ENCODE measurements at places on chromosomes 11 and 22. TPM values are rescaled to one million over a fixed set of nuclear protein-coding genes. Genes with fewer than 3 reads are reported as not detected.

DNA sequence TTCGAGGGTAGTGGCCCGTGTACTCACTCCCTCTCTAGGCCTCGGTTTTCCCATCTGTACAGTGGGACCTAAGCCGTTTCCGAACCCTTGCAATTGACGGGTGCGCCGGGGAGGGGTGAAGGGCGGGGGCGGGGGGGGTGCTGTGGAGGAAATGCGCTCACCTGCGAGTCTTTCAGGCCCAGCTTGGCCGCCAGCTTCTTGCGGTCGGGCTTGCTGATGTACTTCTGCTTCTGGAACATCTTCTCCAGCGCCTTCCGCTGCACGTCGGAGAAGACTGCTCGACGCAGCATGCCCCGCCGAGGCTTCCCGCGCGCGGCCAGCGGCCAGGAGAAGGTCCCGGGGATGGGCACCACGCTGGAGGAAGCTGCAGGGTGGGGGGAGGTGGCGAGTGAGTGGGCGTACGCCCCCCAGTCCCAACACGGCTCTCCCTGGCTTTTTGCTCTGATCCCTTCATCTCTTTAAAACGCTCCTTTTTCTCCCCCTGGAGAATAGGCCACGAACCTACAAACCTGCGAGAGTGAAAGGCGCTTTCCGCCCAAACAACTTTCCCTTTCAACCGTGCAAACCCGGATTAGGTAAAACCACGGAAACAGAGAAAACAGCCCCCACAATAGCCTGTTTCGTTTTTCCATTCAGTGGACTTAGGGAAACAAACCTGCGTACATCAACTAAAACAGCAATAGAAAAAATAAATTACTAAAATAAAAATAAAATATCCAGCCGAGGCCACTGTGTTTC, 3.2 kb downstream of the DBX1 start:
- DNase-seq: no peak

DNA sequence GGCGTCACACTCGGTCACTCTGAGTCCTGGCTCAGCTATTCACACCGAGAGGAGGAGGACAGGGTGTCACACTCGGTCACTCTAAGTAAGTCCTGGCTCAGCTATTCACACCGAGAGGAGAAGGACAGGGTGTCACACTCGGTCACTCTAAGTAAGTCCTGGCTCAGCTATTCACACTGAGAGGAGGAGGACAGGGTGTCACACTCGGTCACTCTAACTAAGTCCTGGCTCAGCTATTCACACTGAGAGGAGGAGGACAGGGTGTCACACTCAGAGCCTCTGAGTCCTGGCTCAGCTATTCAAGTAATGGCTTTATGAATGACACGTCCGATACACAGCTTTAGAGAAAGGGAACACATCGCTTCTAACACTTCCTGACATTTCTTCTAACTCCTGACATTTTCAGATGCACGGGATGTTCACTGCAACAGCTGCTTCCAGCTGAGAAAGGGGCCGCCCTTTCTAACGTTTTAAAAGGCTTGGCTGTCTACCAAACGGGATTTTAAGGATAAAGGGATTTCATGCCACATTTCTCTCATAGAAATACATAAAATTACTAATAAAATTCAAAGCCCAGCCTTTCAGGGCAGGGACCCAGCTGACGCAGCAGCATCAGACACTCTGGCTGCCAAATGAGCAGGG, 28.1 kb downstream of the DRD4 start:
- no peak for DNase-seq

CATSPERZ gene
- not detected for total RNA-seq

FAM111B gene
- total RNA-seq: 0.12 TPM

DNA sequence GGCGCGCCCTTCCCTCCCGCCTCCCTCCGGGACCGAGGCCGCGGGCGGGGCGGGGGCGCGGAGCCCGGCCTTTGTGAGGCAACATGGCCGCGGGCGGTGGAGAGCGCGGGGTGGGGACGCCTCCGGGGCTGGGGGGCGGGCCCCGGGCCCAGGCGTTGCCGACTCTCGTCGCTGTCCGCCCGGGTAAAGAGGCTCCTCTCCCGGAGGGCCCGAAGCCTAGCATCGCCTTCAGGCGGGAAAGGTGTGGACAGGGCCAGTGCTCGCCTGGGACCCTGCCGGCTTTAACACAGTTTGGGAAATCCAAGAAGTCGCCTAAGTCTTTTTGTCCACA, 369 bp downstream of the DGCR8 start:
- DNase-seq: peak; percentile 57

DNA sequence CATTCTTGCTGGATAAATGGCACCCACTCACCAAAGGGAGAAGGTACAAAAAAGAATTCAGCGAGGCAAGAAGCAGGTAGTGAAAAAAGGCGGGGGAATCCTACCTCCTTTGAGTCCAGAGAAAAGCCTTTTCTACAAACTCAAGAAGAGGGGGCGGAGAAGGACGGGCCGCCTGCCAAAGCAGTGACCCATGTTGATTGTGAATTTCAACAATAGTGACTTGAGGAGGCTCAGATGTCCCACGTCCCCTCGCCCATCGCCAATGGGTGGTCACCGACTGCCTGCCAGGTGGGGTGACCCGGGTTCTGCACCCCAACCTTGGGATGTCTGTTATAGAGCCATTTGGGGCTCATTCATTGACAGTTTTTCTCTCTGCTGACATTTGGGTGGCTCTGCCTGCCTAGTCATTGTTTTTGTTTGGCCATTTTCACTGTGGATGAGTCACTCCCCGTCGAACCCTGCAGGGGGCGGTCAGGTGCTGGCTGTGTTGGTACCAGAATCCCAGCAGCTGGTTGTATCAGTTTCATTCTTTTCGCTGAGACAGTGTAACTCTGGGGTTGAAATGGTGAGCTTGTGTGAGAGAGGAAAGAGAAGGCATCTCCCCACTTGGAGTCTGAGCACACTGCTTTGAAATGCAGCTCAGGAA, 163.4 kb upstream of the NCAM1 start:
- no peak for DNase-seq

DNA sequence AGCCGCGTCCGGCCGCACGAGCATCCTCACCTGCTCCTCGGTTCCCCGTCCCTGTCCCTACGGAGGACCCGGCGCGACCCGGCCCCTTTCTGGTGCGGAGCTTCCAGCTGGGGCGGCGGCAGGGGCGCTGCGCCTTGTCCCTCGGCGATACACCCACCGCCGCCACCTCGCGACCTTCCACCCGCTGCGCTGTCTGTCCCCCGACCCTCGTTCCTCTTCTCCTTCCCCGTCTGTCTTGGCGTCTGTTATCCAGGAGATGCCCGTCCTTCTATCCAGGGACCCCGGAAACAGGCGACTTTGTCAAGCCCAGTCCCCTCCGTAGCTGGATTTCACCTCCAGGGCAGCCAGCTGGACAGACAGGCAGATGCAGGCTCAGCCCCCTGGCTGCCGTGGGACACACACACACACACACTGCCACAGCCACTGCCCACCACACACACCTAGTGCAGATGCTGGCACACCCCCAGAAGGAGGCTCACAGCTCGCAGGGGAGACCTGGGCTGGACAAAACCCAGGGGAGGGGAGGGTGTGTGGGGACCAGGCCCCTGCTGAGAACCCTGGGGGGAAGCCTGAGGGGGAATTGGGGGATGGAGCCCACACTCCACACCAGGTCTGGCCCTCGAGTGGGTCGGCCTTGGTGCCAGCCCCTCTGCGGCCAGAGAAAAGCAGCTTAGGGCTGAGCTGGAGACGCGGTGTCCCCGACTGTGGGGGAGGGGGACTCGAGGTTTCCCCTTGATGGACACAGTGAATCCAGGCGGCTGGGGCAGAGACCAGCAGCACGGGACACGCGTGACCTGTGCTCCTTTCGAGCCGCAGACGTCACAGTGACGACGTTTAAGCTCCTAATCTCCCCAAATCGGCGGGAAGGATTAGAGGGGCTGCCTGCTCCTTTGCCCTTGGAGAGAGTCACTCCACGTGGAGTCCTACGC, 788 bp downstream of the DRD4 start:
- no peak for DNase-seq

- DNase-seq: no peak
Measured at GRCh38 chr11:1218256-1218787, 4.5 kb upstream of the MUC5B start.

PDGFB gene
- total RNA-seq: 7.1 TPM

DNA sequence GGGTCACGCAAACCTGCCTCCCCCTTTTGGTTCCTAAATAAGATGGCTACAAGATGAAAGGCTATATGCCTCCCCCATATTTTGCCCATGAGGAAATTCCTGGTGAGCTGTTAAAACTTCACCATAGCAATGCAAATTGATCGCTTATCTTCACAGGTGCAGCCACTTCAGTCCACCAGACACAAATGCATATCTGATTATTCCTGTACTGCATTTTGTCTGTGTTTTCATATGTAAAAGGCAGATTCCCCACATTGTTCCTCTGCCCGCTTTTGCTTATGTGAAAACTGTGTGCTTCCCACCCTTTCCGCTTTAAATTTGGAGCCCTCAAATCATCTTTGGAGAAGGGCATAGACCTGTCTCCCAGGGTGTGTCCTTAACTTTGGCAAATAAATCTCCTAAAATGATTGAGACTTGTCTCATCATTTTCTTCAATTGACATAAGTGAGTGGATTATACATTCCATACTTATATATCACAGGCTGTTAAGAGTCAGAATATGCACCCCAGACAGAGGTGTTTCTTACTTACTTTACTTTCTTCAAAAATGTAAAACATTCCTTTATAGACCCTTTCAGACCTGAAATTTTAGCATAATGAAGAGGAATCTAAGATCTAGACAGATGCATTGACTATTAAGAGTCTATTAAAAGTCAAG, 116.4 kb downstream of the CASP12 start:
- DNase-seq: no peak

GRCh38 chr22:23822101-23822671, 16.6 kb downstream of the DERL3 start:
- DNase-seq: no peak

OR52E8 gene
- total RNA-seq: not detected

DNA sequence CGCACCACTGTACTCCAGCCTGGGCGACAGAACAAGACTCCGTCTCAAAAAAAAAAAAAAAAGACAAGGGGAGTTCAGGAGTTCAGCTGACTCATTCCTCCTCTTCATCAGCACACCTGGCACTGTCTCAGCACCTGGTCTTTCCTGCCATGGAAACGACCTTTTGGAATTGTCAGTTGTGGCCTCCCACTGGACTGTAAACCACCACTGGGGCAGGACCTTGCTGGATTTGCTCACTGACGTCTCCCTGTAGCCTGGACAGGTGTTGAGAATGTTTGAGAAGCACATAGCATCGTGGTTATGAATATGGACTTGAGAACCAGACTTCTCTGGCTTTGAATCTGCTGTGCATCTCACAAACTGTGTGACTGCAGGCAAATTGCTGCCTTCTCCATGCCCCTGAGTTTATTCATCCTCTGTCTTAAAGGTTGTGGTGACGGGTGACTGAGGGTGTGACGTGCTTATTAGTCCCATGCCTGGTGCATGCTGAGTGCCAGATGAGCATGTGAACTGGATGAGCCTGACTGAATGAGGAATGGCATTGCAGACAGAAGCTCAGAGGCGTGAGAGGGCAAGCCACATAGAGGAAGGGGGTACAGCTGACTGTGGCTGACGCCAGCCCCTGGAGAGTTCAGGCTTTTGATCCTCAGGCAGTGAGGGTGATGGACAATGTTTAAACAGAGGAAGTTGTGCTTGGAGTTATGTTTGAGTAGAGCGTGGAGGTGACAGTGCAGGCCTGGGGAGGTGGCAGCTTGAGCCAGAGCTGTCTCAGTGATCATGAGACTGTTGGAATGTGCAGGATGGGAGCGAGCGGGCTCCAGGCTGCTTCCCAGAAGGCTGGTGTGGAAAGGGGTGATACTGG, 12.7 kb downstream of the TOM1 start:
- peak; percentile 12 for DNase-seq

CSF2RB gene
- total RNA-seq: 2.1 TPM

EIF4ENIF1 gene
- total RNA-seq: 38.0 TPM

GRCh38 chr11:64093233-64094039, 57.7 kb downstream of the FLRT1 start:
- no peak for DNase-seq

GRCh38 chr11:26017322-26017860, 314.5 kb upstream of the ANO3 start:
- no peak for DNase-seq
